GM10248 (cell line): ENCODE measurements at places on chromosomes 5 and 9.
A peak's percentile ranks its signal among the peaks of the same experiment; 100 is the strongest.

DNA sequence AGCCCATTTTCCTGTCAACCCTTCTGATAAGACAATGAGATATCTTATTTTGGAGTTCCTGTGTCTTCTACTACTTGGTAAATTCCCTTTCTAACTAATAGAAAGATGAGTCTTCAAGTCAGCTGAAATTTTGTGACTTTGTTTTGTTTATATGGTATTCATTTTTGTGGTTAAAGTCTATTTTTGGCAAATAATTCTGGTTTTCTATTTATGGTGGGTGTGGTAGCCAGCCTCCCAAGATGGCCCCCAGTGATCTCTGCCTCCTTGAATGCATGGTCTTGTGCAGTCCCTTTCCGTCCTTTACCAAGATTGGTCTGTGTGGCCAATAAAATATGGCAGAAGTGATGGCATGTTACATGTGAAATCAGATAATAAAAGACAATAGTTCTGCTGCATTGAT, 91.5 kb downstream of the NR3C1 start:
- DNase-seq: no peak

- DNase-seq: no peak
Measured at GRCh38 chr5:178360222-178360925, 127.8 kb upstream of the PHYKPL start.

- no peak for DNase-seq
Measured at GRCh38 chr5:172878933-172879752, 45.1 kb downstream of the ERGIC1 start.

- no peak for DNase-seq
Measured at GRCh38 chr9:105713260-105714019, 19.1 kb downstream of the TMEM38B start.

DNA sequence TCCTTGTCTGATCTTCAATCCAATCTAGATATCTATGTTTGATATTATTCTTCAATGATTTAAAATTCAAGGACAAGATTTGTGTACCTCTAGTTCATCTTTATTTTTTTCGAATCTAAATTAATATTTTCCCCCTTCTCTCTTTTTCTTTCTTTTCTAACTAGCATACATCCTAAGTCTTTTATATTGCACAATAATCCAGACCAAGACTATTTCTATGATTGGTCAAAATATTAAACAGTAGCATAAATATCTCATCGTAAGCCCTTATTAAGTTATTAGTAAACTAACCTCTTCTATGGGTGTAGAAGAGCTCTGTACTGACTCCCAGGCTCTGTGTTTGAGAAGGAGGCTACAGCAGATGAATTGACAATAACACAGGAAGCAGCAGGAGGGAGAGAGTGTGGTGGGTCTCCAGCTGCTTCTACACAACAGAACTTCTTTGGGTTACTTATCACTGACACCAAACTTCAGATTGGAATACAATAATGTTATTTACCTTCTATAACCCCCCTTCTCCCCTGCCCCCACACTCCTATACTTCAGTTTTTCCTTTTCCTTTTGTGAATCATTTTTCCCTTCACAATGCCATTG, 11.9 kb upstream of the PLCXD3 start:
- no peak for DNase-seq

DNA sequence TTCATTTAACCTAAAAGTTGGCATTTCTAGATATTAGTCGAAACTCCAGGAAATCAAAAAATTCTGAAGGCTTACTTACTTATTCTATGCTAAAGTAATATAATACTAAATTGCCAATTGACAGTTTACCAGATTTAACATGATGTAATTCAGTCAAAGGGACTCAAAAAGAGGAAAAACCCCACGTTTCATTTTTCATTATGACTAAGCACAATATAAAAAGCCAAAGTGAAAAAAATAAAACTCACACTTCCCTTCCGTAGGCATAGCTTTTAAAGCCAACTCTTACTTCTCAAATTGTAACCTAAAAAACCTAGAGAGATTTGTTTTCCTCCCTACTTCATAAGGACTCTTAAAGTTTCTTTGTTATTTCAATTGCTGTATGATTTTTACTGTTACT, 146.6 kb downstream of the RAPGEF6 start:
- DNase-seq: peak; percentile 51

- no peak for DNase-seq
Measured at GRCh38 chr9:98135938-98136337, 16.9 kb upstream of the TRIM14 start.

- DNase-seq: no peak
Measured at GRCh38 chr5:167743695-167744464, 547.6 kb upstream of the WWC1 start.

DNA sequence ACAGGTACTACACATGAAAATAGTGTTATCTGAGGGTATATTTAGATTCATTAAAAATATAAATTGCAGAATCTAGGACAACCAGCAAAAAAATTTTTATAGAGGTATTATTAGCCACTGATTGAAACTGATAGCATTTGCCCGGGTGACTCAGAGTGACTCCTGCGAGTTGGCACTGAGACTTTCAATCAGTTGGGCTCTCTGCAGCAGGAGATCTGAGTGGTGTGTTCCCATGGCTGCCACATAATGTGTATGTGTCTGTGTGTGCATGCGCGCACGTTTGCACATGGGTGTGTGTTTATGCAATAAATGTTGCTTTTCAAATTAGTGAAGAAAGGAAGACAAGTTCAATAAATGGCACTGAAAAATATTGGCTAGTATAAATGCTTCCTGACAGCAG, 100.1 kb upstream of the MRPS30 start:
- no peak for DNase-seq

DNA sequence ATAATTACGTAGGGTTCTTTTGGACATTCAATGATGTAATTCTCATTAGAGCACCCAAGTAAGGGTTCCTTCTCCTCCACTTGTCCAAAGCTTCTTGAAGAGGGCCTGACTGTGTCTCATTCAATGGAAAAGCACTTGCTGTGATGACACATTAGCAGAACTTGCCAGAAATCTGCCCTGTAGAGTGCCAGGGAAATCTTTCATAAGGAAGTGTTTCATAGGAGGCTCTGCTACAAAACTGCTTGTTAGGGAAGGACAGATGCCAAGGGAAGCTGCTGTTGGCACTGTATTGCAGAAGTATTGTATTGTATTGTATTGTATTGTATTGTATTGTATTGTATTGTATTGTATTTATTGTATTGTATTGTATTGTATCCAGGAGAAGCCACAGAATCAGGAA, 45.5 kb upstream of the MPDZ start:
- no peak for DNase-seq

DNA sequence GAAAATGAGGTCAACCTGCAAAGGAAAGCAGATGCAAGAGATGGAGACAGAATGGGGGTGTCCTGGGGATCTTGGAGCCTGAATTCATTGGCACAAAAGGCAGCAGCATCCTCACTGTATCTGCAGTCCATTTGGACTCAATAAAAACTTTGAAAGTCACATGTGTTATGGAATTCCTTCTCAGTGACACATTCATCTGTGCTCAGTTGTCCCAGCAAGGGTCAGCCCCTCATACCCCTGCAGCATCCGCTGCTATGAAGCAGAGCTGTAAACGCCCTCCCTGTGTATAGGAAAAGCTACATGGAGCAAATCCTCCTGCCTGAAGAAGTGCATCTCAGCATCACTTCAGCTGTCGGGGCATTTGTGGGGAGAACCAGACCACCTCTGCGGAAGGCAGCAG, 14.5 kb upstream of the RARS1 start:
- no peak for DNase-seq

- DNase-seq: peak; percentile 65
Measured at GRCh38 chr5:171418982-171419687, at the start of gene FGF18. Gene FGF18, plus strand, starts transcription at chr5:171419647. Its CDS starts 553 bp downstream, at chr5:171420200.

GRCh38 chr9:99491408-99492158, 269.5 kb downstream of the SEC61B start:
- DNase-seq: no peak

GRCh38 chr9:113616116-113616515, 152.6 kb downstream of the RGS3 start:
- no peak for DNase-seq

DNA sequence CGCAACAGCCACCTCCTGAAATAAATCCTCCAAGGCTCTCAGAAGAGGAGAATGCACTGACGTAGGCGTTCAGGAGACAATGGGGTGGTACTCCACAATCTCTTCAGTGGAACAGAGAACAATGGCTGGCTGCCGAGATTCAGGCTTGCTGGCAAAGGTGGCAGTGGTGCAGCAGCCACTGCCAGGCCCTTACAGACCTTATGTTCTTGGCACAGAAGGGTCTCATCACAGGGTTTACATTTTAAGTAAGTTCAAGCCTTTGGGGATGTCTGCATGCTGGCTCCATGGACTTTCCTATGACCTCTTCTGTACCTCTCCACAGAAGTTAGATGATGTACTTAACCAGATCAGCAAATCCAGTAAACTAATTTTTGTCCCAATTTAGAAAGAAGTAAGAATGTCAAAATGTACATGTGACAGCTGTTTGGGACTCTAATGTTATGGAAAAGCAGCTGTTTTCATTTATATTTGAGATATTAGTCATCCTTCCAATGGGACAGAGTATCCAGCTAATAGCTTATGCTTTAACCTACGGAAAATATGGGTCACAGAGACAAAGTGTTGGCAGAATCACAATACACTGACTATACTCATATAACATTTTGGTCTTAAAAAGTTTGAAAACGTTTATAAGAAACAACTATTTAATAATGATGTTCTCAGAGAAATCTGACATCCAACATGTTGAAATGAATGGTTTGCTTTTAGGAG, 180.9 kb downstream of the MAPKAP1 start:
- no peak for DNase-seq

- DNase-seq: no peak
Measured at GRCh38 chr5:147391781-147392180, 118.1 kb downstream of the DPYSL3 start.

DNA sequence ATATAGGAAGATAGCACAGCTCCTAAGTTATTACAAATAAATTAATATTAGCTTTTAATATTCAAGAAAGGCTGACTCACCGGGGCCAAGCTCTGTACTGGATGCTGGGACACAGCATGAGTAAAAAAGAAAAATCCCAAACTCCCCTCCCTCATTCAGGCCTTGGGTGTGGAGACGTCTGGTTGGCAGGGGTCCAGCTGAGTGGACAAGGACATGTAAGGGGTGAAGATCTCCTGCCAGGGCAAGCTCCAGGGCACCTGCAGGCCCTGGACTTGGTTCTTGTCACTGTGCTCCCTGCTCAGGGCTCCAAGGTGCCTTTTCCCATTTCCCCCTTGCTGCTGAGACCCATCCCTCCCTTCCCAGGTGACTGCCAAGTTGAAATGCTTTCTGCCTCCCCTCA, 388.5 kb downstream of the ENC1 start:
- DNase-seq: no peak

DNA sequence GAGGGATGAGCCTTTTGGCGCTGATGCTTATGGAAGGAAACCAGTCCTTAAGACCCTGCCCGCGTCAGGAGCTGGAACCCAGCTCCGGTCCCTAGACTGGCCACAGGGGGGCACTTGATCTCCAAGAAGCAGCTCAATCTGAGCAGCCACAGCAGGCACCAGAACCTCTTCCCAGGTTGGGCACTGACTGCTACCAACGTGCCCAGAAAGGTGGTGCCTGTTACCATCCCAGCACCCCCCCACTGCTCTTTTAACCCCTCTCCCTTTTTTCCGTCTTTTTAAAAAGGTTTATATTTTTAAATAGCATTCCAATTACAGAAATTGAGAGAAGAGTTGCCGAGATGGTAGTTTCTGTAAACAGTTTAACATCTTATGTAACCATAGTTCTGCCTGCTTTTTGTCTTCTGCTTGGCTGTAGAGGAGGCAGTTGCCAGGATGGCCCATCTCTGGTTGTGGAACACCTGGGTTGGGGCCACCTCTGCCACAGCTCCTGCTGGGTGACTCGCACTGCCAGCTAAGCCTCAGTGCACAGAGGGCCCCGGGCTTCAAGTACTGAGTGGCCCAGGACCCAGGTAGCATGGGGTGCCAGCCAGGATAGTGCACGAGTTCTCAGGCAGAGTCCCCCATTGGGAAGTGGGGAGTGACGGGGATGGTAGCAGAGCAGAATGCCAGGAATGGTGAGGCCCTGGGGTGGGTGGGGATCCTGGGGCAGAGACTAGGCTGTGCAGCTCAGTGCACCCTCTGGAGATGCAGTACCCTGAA, 62.8 kb downstream of the PFDN1 start:
- DNase-seq: peak; percentile 79

DNA sequence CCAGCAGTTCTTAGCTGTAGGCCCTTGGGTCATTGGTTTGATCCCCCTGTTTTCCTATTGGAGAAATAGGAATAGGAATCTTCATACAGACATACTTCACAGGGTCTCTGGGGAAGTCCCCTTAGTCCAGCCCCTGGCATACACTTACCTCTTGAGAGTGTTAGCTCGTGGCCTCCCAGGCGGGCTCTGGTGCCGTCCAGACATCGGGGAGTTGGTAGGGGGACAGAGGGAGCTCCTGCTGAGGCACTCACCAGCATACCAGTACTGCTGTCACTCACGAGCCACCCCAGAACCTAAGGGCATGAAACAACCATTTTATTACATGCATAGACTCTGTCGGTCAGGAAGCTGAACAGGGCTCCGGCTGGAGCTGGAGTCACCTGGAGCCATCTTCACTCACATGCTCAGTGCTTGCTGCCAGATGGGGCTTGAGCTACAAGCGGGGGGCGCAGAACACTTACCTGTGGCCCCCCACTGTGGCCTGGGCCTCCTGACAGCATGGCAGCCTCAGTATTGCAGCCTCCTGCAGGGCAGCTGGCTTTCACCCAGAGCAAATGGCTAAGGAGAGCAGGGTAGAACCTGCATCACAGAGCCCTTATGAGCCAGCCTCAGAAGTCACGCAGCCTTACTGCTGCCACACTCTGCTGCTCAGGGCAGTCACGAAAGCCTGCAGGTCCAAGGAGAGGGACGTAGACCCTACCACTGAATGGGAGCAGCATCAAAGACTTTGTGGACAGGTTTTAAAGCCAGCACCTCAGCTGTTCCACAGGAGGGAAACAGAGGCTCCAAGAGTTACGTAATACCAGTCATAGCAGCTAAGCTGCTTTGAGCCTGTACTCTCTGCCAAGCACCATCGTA, 58.3 kb upstream of the ANGPTL2 start:
- no peak for DNase-seq

DNA sequence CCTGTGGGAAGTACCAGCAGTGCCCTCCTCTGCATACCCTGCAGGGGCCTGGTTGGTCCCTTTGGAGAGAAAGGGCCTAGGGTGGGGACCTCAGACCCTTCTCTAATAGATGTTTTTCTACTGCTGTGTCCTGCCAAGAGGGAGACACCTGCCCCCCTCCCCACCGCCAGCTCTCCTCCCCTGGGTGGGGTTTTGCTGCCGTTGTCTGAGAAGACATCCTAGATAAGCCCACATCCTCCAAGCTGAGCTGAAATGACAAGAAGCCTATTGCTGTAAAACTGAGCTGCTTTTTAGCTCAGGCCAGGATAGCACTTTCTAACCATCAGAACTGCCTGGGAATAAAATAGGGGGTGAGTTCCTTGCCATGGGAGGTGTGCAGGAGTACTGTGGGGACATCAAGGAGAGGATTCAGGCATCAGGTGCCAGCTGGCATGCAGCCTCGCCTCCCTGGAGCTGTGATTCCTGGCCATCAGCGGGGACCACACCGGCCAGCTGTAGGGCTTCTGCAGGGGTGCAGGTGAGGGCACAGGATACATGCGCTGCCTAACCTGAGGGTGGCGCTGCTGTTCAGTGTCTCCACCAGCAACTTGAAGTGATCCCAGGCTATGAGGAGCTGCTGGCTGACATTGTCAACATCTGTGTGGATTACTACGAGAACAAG, 37.9 kb downstream of the CYFIP2 start:
- DNase-seq: no peak

GRCh38 chr9:37035648-37036370, 1.7 kb upstream of the PAX5 start:
- peak; percentile 40 for DNase-seq

GRCh38 chr5:172097356-172097755, 90.7 kb downstream of the STK10 start:
- DNase-seq: no peak
